ENCODE measurements at places on chromosomes 7 and 10.

DNA sequence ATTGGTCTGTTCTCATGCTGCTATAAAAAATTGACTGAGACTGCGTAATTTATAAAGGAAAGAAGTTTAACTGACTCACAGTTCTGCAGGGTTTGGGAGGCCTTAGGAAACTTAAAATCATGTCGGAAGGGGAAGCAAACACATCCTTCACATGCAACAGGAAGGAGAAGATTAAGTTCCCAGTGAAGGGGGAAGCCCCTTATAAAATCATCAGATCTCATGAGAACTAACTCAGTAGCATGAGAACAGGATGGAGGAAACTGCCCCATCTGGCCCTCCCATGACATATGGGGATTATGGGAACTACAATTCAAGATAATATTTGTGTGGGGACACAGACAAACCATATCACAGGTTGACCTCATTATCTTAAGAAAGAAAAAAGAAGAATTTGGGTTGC is 134.5 kb downstream of the PPP1R3A start:
- DNase-seq, result no peak

DNA sequence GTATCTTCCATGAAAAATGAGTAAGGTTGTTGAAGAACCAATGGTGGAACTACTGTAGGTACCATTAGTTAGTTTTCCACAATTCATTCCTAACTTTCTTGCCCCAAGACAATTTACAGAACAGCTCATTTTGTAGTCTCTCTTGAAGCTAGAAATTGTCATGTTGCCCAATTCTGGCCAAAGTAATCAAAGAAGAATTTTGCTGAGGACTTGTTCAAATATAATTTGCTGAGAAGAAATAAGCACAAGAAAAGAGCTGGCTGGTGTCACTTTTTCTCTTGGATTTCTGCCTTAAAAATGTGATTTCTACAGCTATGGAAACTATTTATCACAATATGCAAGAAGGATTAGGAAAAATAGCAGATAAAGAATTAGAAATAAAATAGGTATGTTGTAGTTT is 199.2 kb upstream of the SEMA3A start:
- DNase-seq, result no peak

- DNase-seq, result no peak
Measured at GRCh38 chr10:101446071-101446470, 92.1 kb downstream of the BTRC start.

DNA sequence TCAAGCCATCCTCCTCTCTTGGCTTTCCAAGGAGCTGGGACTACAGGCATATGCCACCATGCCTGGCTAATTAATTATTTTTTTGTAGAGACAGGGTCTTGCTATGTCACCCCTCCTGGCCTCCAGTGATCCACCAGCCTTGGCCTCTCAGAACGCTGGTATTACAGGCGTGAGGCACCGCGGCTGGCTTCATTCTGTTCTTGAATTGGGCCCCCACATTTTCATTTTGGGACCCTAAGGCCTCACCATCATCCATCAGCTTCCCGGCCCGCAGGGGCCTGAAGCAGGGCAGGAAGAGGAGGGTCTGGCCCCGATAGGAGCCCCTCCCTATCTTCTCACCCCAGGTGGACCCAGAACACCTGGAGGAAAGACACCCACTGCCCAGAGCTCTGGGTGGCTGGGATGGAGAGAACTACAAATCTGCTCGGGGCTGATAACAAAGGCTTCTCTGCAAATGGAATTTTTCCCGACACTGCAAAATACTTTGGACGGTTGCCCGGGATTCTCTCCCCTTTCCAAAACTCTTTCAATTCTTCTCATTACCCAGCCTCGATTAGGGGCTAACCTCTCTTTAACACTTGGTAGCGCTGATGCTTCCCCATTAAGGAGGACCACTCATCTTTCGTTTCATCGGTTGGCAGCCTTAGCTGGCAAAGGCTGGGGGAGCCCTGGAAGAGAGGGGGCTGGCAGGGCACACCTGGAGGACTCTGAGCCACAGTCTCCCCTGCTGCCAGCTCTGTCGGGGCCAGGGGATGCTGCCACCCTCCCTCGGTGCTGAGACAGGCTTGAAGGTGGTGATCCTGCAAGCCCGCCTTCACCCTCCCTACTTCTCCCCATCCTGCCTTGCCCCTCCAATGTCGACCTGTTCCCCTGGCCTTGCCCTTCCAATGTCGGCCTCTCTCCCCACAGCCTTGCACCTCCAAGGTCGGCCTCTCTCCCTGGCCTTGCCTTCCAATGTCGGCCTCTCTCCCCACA is 81.0 kb upstream of the GNA12 start:
- DNase-seq, result no peak

DNA sequence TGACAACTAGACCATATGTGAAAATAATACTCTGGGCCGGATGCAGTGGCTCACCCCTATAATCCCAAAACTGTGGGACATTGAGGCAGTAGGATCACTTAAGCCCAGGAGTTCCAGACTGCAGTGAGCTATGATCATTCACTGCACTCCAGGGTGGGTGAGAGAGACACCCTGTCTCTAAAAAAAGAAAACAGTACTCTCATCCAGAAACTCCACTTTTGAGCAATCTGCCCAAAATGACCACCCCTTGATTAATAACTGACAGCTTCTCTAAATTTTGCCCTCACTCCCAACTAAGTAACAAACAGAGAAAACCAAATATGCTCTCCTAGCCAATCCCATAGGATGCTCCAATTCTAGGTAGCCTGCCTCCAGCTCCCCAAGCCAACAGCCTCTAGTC is 62.5 kb upstream of the AKR1E2 start:
- DNase-seq, result no peak

DNA sequence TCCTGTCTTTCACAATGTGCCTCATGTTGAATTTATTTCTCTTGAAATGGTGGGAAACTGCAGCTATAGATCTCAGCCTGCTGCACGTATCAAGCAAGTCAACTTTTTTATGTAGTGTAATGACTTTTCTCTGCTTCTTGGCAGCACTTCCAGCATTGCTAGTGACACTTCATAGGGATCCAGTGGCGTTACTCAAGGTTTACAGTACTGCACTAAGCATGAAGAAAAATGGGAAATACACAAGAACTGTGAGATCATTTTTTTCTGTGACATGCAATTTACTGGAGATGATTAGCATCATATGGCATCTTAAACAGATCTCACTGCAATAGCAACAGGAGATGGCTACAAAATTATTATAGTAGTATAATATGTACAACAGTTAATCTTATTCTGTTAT is 90.9 kb downstream of the POLR1F start:
- DNase-seq, result no peak

- DNase-seq, result no peak
Measured at GRCh38 chr10:88076027-88076880, 212.8 kb downstream of the PTEN start.

DNA sequence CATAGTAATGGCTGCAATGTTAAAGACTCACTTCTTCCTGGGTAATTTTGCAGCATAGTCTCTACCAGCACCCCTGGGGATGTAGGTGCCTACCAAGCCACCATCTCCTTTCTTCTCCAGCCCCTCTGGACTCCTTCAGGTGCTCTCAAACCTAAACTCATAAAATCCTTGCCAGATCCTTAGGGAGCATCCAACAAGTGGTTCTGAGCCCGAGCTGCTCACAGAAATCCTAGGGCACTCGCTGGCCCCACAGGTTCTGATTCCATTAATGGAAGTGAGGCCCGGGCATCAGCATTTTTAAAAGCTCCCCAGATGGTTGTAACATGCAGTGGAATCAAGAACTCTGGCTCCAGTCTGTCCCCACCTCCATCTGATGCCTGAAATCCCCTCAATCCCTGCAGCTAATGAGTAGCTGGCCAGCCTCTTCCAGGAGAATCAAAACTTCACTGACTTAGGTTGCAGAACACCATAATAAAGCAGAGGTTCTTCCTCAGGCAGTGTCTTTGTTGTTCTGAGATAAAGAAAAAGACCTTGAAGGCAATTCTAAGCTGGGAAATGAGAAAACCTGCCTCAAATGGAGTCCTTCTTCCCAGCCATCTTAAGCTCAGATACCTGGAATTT is 336.8 kb downstream of the KCNMA1 start:
- no peak for DNase-seq

GRCh38 chr7:35253460-35253709 is 515 bp downstream of the TBX20 start:
- no peak for DNase-seq

DNA sequence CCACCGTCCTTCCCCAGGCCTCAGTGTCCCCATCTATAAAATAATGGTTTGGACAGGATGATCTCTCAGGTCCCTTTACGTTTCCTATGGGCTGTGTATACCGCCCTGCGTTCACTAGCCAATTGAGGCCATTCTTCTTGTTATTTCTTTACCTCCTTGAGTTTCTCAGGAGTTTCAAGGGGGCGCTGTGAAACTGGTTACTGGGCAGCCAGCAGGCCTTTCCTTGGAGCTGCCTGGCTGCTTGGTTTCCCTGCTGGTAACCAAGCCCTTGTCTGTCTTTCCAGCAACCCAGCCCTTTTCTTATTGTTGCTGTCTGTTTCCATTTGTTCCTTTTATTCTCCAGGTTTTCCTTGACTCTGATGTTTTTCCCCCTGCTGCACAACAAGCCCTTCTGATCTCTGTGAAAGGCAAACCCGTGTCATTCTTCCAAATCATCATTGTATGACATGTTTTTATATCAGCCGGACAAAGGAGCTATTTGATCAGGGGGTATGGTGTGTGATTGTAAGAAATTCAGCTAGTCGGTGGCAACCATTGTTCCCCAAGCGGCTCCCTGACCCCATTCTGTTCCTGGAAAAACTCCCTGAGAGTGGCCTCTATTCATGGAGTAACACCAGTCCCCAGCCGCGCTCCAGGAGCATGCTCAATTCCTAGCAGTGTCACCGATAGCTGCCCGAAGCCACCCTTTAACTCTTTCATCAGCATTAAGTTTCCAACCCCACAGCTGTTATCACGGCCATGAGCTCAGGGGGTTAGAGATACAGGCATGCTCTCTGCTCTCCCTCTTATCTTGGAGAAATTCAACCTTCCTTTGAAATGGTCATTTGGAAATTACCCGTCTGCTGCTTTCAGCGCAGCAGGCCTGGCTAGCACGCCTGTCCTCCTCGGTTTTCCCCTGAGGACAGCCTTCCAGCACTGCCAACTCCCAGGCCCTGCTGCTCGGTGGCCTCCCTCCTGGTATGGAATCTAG is 26.6 kb downstream of the FGF8 start:
- no peak for DNase-seq

GRCh38 chr7:29853072-29853471 is 46.8 kb downstream of the WIPF3 start:
- no peak for DNase-seq

- no peak for DNase-seq
Measured at GRCh38 chr10:74058658-74059057, 60.7 kb downstream of the VCL start.

GRCh38 chr10:51768886-51769465 is 69.6 kb upstream of the CSTF2T start:
- no peak for DNase-seq

DNA sequence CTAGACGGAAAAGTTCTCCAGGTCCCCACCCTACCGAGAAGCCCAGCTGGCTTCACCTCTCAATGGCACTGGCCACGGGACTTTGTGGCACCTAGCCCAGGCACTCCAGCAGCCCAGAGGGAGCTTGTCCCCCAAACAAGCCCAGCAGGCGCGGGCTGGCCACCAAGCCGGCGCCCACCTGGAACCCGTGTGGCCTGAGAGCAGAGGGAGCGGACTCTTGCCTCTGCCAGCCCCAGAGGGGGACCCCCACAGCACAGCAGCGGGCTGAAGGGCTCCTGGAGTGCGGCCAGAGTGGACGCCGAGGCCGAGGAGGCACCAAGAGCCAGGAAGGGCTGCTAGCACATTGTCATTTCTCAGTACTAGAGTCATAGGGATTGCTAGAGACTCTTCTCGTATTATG is 671.4 kb downstream of the CNTNAP2 start:
- no peak for DNase-seq

GRCh38 chr10:117014835-117015234 is 9.8 kb upstream of the SHTN1 start:
- DNase-seq, result no peak

GRCh38 chr10:99292159-99292558 is 37.0 kb upstream of the CNNM1 start:
- no peak for DNase-seq

GRCh38 chr10:11189582-11190376 is 172.1 kb downstream of the CELF2 start:
- DNase-seq, result no peak

GRCh38 chr10:18497806-18498369 is 153.5 kb downstream of the NSUN6 start:
- DNase-seq, result no peak

- DNase-seq, result no peak
Measured at GRCh38 chr10:58431903-58432302, 46.7 kb downstream of the TFAM start.

GRCh38 chr10:89399956-89400355 is 7.5 kb downstream of the IFIT1 start:
- no peak for DNase-seq

DNA sequence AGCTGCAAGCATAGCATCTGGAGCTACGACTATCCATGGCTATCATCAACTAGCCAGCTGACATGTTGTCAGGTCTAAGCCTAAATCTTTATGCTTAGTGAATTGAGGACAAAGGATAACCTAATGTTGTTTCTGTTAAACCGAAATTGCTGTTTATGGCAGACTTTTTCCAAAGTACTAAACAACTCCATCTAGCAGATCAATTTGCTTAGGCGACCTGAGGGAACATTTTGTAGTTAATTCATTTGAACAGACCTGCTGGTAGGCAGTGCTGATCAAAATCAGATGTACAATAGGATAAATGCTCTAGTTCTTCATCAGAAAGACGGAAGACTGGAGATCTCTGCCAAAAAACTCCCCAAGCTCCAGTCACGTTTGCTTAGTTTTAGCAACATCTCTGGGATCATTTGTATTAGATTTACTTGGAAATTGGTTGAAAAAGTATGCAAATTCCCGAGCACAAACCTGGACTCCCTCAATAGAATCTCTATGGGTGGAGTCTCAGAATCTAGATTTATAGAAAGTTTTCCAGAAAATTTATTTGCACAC is 301.6 kb upstream of the NRP1 start:
- DNase-seq, result no peak

GRCh38 chr10:118672766-118673715 is 77.6 kb upstream of the PRLHR start:
- no peak for DNase-seq

DNA sequence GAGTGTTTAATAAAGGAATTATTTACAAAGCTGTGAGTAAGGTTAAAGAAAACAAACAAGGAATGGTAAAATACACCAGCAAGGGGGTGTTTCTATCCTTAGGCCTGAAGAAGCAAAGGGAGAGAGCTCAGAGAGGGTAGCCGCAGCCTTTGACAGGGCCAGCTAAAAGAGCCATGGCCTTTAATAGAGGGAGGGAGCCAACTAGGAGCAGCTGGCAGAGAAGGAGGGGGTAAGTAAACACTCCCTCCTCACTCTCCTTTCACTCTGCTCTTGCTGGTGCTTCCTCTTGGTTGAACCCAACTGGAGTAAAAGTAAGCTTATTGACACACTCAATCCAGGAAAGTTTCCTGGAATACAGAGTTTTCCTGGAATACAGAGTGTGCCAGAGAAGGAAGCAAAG is 87.5 kb downstream of the CH25H start:
- DNase-seq, result no peak

DNA sequence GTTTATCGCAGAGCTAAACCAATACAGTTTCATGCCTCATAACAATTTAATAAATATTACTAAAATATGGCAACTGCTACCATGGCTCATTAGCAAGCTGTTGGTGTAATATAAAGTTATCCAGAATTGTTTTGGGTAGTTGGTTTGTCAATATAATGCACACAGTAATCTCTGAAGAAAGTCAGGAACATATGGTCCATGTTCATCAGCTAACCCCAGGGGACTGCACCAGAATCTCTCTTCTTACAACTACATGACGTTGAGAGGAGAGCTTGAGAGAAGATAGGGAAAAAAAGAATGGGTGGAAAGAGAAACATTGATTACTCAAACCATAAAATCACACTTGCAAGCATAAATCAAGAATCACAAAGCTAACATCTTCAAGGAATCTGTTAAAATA is 333.7 kb downstream of the NRG3 start:
- no peak for DNase-seq

- no peak for DNase-seq
Measured at GRCh38 chr7:4235596-4235995, 446.5 kb upstream of the FOXK1 start.

All from NCI-H1048 (cell line).